ENCODE measurements at places on chromosomes 6 and 20.

DNA sequence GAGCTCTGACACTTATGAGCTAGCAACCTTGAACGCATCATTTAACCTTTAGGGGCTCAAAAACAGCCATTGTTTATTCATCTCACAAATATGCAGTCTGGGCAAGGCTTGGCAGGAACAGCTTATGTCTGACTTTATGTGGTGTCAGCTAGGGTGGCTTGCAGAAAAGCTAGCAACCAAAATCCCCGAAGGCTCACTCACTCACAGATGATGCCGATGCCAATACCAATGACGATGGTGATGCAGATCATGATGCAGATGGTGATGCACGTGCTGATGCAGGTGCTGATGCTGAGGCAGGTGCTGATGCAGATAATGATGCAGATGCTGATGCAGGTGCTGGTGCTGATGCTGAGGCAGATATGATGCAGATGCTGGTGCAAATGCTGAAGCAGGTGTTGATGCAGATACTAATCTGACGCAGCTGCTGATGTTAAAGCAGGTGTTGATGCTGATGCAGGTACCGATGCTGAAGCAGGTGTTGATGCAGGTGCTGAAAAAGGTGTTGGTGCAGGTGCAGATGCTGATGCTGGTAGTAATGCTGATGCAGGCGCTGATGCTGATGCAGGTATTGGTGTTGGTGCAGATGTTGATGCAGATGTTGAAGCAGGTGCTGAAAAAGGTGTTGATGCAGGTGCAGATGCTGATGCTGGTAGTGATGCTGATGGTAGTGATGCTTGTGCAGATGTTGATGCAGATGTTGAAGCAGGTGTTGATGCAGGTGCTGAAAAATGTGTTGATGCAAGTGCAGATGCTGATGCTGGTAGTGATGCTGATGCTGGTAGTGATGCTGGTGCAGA is 195.6 kb downstream of the NFATC2 start:
- DNase-seq = peak; percentile 34

DNA sequence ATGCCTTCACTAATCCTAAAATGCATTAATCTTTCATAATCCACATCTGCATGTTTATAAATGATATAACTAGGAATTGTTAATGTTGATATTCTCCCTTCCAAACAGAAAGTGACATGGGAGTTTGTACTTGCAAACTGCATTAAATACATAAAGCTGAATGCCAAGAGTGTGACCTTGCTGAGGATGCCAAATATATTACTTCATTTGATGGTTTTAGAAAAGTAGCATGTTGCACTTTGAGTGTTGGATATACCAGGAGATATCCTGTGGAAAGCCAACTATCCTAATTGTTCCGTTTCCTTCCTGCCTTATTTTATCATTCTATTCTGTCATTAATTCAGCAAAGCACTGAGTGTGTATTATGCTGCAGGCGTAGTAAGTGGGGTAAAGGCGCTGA is 229.8 kb downstream of the TMEM242 start:
- DNase-seq = no peak

DNA sequence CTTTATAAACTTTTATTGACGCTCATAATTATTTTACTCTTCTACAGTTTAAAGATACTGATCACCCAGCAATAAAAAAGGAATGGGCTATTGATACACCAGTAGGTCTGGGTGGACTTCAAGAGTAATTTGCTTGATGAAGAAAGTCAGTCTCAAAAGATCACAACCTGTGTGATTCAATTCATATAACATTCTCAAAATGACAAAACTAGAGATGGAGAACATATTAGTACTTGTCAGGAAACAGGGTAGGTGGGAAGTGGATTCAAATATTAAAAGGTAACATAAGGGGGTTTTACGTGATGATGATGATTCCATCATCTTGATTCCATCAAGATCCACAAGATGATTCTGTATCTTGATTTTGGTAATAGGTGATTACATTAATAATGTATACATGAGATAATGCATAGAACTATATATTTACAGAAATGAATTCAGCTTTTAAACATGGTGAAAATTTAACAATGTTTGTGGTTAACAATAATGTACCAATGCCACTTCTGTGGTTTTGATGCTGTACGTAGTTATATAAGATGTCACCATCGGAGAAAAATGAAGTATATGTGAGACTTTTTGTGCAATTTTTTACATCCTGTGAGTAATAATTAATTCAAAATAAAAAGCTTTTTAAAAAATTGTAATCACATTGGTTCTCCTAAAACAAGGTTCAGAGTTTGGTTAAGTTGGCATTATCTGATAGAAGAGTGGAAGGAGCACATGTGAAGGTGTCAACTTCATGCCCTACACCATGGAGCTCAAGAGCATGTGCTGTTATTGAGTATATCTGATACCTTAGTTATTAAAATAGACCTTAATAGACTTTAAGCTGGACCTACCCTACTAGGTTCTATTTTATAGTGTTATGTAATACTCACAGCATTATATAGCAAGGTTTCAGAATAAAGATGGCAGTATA is 66.3 kb upstream of the DYNLRB1 start:
- DNase-seq = no peak

- no peak for DNase-seq
These were observed 464.3 kb upstream of the FLRT3 start for GRCh38 chr20:14801591-14802325.

DNA sequence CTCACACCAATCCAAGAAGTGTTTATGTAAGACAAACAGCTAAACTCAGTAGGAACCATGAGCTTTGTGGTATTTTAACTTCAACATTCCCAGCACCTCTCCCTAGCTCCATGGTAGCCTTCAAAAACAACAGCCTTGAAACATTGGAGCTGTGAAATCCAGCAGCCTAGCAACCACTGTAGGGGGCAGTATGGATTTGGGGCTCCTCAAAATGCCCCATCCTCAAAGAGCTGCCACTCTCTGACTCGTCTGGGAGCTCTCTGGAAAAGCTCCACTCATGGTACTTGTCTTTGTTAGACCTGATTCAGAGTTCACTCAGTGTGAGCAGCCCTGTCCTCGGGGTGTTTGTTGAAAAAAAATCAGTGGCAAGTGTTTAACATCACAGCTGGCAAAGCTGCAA is 82.9 kb downstream of the KIF6 start:
- no peak for DNase-seq

DNA sequence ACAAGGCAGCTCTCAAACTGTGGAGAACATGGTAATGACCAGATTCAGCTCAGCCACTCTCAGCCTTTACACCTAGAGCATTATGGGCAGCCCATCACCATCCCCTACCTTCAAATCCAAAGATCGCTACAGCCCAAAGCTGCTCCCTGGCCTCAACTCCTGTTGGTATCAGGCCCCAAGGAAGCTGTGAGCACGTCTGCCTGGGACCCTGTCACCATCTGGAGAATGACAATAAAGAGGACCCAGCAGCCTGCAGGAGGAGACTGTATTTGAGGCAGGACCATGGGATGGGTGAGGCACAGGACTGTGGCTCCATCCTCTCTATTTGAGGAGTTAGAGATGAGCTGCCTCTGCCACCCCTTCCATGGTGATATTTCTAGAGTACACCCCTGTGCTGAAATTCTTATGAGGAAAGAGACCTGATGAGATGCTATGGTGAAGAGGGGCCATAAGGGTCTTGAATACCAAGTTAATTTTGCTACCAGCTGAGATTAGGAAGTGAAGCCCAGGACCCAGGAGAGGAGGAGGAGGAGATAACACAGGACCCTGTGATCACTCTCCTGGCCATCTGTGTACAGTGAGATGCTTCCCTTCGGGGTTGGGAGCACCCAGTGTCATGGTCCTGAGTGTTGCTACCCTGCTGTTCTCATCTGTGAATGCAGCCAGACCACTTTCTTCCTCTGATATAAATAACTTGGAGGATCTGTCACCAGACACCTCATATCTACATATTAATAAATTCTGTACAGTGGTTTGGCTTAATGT is 19.6 kb upstream of the MICB start:
- no peak for DNase-seq

DNA sequence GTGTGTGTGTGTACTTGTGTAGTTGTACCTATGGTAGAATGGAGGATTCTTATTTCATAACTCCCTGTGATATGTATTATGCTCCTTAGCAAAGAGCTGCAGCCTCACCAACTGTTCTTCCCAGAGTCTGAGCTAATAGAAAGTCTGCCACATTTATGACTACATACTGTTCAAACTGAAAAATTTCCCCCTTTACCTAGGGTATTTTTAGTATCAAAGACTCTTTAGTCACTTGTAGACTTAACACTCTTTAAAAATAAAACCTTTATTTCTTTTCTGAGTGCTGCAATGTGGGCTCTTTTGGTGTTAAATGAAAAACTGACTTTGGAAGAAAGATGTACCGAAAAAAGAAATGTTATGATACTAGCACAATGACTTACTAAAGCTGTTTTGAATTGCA is 39.6 kb upstream of the HS3ST5 start:
- DNase-seq = no peak

- no peak for DNase-seq
These were observed 353.1 kb downstream of the LAMA2 start for GRCh38 chr6:129236001-129236517.

- DNase-seq = peak; percentile 54
These were observed 102.7 kb upstream of the QKI start for GRCh38 chr6:163311830-163312229.

GRCh38 chr6:88474720-88475119 is 308.6 kb upstream of the CNR1 start:
- DNase-seq = no peak

- DNase-seq = peak; percentile 26
These were observed 170.9 kb upstream of the STXBP5 start for GRCh38 chr6:147033267-147033666.

- no peak for DNase-seq
These were observed 18.4 kb downstream of the NUDT3 start for GRCh38 chr6:34374069-34374468.

DNA sequence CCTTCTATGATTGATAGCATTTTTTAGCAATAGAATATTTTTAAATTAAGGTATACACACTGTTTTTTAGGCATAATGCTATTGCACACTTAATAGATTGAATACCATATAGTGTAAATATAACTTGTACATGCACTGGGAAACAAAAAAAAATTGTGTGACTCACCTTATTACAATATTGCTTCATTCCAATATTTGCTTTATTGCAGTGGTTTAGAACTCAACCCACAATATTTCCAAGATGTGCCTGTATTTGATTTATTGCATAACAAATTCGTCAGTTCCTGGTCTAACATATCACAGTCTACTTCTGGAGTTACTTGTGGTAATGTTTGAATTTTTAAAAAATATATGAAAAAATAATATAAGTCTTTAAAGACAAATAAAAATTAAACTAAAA is 41.9 kb upstream of the DEFB112 start:
- peak; percentile 74 for DNase-seq

DNA sequence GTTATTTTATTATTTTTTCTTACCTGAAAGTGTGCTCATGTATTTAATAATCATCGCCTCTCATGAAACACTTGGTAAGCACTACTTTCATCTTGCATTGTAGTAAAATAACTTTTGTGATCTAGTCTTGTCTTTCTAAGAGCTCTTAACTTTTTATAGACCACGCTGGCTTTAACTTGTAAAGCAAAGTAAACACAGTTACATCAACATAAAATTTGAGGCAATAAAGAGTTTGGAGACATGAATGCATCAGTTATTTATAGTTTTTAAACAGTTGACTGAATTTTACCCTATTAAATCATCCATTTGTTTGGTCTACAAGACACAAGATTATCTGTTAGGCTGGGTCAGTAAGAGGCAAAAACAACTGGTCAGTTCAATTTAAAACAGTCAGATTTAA is 218.5 kb upstream of the KCNQ5 start:
- no peak for DNase-seq

DNA sequence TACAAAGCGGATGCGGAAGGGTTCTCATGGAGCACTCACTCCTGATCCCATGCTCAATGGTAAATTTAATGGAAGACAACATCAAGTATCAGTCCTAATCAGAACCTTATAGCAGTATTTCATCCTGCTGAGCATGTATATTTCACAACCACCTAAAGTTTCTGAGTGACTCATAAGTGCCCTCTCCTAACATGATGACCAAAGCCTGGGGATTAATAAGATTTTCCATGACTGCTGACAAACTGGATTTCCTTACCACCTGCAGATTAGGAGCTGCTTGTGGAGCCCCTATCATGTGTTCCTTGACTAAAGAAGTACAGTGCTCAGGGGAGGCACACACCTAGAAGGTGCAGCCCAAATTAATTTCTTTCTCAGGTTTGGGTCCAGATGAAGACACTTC is 112.8 kb downstream of the INSM1 start:
- DNase-seq = peak; percentile 49

- no peak for DNase-seq
These were observed 4.9 kb downstream of the XPO5 start for GRCh38 chr6:43570876-43571441.

GRCh38 chr6:103783329-103783728 is 1076.4 kb downstream of the HACE1 start:
- DNase-seq = peak; percentile 72

- DNase-seq = no peak
These were observed 14.1 kb upstream of the STX16 start for GRCh38 chr20:58636983-58637421.
